ENCODE measurements at places on chromosomes 11 and 22. TPM values are rescaled to one million over a fixed set of nuclear protein-coding genes. Genes with fewer than 3 reads are reported as not detected.

The LRRC74B gene
- total RNA-seq = not detected

The OR8D1 gene
- not detected for total RNA-seq

DNA sequence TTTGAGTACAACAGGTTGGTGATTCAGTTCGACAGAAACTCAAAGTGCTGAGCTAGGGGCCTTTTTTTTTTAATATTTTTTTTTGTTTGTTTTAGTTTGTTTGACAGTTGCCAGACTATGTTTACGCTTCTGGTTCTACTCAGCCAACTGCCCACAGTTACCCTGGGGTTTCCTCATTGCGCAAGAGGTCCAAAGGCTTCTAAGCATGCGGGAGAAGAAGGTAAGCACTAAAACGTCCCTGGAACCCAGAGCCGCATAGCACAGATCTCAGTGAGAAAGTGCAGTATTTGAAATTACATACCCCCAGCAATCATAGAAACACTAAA is 649 bp downstream of the PRRG4 start:
- no peak for DNase-seq

DNA sequence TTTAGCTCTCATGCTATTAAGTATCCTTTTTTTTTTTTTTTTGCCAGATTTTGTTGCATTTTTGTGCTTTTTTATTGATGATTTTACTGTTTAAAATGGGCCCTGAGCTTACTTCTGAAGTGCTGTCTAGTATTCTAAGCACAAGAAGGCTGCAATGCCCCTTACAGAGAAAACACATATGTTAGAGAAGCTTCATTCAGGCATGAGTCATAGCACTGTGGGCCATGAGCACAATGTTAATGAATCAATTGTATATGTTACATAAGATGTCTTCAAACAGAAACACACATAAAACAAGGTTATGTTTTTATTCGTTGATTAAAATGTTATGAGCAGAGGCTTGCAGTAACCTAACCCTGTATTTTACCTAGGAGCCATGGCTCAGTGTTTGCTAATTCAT is 117.8 kb upstream of the C11orf87 start:
- DNase-seq = no peak

GRCh38 chr11:73387594-73388264 is 11.5 kb downstream of the RELT start:
- no peak for DNase-seq

DNA sequence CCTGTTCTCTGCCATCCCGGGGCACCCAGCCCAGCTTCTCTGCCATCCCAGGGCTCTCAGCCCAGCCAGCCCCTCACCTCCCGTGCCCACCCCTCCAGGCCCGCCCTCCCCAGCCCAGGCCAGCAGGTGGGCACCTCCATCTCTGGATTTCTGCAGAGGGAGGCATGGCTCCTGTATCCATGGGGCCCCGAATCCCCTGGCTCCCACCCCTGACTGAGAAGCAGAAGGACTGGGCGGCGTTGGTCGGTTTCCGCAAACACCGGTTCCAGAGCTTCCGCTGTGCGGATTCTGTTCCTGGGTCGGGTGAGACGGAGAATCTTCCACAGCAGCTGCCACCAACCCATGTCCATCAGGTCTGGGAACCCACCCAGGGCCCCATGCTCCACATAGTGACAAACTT is 240.3 kb downstream of the BRD1 start:
- DNase-seq = no peak

- no peak for DNase-seq
Measured at GRCh38 chr22:29872144-29872893, 10.7 kb upstream of the MTMR3 start.

DNA sequence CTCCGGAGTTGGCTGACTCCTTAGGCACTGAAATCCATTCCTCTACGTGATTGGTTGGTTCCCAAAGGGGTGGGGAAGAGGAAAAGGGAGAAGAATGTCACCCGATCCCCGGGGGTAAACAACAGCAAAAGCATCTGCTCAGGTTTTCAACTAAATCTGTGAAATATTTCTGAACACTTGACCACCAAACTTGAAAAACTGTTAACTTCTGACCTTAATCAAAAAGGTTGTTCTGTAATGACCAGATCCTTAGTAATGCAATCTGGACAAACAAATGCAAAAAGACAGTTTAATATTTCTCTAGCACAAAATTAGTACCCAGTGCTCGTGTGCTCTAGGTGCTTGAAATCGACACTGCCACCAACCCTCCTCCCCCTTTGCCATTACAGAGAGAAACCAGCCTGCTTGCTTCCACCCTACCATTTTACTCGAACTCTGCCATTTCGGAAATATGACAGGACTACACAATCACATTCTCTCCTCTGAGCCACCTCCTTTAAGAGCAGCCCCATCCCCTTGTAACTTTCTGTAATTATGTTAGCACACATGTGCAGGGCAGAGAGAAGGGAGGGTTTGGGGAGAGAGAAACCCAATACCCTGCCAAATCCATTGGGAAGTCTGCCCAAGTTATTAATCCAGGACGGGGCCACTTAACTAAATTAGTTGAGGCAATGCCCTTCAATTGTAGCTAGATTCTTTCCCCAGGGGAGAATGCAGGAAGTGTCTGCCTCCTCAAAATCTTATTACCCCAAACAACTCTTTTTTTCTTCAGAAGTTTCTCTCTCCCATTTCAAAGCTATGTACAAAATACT is 113.8 kb downstream of the RBFOX2 start:
- no peak for DNase-seq
